ENCODE measurements at places on chromosomes 1 and 21.
A peak's percentile ranks its signal among the peaks of the same experiment; 100 is the strongest.

- no peak for DNase-seq
Measured at GRCh38 chr1:7838714-7839113, 14.2 kb downstream of the UTS2 start.

GRCh38 chr1:36305915-36306209 is 306 bp upstream of the SH3D21 start:
- no peak for DNase-seq

DNA sequence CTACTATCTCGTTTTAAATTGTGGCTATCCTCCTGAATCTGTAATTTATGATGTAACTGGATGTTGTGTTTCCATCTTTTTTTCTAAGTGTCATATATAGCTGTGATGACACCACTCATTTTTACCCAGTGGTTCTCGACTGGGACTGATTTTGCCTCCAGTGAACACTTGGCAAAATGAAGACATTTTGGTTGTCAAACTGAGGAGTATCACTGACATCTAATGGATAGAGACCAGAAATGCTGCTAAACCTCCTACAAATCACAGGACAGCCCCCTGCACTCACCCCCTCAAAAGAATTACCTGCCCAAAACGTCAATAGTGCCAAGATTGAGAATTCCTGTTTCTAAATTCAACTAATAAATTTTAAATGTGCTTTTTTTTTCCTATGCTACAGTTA is 1.9 kb downstream of the TRMT13 start:
- DNase-seq: no peak

DNA sequence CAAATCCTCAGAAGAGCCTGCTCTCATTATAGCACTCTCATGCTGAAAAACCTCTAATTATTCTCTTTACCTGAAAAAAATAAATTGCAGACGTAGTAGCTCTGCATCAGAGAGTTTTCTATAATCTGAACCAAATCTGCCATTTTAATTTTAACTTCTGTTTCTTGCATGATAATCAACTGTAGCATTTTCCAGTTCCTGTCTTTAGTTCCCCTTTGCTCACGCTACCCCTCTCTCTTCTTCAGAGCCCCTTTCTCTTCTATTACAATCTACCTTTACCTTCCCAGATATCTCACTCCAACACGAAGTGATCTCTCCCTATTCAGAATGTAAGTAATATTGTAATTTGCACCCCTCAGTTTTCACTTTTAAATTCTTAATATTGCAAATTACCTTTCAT is 31.4 kb downstream of the FMO1 start:
- DNase-seq: no peak

DNA sequence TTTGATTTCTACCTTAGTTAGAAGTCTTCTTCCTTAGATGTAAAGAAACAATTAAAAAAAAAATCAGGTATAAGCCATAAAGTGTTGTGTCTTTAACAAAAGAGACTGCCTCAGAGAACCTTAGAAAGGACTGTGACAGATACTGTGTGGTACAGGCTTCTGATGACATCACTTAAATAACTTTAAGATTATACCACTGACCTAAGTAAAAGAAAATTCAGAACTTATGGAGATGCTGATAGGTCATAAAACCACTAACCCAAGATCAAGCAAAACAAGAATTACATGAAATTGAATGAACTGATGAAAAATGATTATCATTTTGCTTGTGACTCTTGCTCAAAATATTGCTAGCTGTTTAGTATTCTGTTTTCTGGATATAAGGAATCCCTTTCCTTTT is 220.8 kb downstream of the NRIP1 start:
- no peak for DNase-seq

DNA sequence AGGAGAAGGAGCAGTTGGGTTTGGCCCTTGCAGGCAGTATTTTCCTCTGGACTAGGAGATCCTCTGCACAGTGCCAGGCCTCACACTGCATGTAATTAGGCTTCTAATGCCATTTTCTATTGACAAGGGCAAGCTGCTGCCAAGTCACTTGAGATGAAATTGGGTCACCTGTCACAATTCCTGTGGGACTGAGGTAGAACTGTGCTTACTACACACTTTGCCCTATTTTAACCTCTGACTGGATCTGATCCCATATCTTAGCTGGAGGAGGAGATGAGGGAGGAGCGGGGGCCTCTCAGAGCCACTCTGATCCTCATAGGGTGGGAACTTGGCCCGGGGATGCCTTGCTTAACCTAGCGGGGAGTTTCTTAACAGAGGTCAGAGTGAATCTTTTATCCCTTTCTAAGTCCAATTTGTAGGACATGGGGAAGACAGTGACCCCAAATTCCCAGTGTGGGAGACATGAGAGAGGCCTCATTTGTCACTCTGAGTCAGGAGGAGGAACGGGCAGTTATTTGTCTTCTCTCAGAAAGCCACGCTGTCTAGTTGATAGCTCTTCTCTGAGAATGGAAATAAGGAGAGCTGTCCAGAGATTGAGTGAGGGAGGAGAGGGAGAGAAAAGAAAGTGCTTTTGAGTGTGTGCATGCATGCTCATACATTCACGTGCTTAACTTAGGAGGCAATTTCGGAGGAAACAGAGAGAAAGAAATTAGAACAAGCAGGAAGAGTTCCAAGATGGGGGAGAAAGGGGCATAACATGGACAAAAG is 121.3 kb downstream of the CACNA1E start:
- DNase-seq: no peak

GRCh38 chr1:19384772-19385187 is 72.7 kb downstream of the SLC66A1 start:
- DNase-seq: no peak

- no peak for DNase-seq
Measured at GRCh38 chr21:19433623-19434022, 1030.0 kb upstream of the TMPRSS15 start.

- DNase-seq: no peak
Measured at GRCh38 chr1:36330940-36331339, 7.5 kb upstream of the EVA1B start.

DNA sequence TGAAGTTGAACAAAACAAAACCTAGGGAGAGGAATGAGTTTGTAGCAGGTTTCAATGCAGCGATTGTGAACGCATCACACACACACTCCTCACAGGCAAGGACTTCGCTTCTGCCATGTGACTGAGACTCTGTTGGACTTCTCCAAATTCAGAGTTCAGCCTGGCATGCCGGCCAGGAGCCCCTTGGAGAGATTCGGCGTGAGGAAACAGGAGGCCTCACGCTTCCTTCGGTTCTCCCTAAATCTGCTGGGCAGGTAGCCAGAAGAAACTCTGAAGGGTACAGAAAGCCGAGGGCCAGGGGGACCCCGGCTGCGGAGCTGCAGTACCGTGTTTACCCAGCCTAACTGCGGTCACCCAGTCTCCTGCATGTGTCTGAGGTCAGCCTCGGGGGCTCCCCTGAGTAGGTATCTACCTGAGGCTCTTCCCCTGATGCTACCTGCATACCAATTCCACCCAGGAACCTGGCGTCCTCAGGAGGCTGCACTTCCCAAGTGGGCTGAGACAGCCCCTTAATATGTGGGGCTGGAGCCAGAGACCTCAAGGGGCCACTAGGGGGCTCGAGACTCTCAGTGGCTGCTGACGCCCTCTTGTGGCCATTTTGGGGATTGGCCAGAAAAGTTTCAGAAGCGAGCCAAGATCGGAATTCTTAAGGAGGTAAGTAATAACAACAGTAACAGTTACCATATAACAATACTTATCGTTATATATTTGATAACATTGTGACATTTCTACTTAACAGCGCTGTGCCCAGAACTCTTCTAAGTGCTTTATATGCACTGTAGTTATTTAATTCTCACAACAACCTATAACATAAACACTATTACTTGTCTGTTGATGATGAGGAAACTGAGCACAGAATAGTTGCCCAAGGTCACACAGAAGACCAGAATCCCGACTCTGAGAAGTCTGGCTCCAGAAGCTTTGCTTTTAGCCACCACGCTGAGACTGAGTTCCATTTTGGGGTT is 2.7 kb upstream of the ANXA9 start:
- DNase-seq: peak; percentile 89

DNA sequence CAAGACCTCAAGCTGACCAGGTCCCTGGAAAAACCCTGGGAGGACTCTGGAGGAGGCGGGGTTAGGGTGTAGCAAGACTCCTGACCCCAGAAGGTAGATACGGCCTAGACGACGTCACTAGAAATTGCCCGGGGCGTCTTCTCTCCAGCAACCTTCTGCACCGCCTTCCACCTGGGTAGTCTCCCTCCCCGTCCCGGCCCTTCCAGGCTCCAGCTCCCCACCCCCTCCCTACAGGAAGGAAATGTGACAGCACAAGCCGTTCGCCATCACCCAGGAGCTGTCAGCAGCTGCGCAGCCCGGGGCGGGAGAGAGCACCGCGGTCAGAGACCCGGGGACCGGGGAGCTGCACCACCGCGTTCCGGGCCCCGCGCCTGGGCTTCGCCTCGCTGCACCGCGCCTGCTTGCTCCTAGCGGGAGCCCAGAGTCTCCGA is 20.0 kb downstream of the SERTAD4 start:
- DNase-seq: no peak

GRCh38 chr1:204836856-204837255 is 33.8 kb upstream of the NFASC start:
- DNase-seq: no peak

GRCh38 chr1:89687254-89687653 is 54.3 kb downstream of the LRRC8C start:
- DNase-seq: no peak

DNA sequence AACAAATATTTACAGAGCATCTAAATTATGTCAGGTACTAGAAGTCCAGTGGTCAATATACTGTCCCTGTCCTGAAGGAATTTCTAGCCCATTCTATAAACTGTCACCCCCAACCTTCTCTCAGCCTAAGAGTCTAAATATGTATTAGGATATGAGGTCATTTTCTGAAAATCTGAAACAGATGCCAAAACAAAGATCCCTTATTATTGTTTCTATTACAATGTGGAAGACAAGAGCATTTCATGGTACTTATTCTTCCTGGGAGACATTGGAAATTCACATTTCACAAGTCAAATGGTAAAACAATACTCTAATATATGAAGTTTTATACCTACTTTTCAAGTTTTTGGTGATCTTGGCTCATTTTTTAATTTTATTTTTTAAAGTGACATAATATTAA is 2.6 kb downstream of the CLCA1 start:
- DNase-seq: no peak

DNA sequence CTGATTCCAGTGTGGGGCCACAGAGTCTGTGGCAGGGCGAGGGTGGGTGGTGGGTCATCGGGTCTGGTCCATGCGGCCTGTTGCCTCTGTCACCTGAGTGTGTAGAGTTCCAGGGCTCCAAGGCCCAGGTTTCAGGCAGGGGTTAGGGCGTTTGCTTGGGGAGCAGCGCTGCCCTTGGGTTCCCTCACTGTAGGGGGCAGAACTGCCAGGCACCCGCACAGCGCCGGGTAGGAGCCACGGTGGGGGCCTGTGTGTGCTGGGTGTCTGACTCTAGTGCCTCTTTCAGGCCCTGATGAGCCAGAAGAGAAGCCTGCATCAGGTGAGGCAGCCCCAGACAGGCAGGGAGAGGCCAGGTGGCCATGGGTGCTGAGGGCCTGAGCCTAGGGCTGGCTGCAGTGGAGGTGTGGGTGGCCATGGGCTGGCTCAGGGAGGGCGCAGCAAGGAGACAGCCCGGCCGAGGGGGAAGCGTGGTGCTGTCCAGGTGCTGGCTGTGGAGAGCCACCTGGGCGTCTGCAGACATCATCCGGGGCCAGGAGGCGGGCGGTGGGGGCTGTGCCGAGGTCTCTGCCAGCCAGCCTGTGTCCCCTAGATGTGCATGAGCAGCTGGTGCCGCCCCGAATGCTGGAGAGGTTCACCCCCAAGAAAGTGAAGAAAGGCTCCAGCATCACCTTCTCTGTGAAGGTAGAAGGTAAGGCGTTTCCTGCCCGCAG is 72.3 kb downstream of the TRIM11 start:
- no peak for DNase-seq

DNA sequence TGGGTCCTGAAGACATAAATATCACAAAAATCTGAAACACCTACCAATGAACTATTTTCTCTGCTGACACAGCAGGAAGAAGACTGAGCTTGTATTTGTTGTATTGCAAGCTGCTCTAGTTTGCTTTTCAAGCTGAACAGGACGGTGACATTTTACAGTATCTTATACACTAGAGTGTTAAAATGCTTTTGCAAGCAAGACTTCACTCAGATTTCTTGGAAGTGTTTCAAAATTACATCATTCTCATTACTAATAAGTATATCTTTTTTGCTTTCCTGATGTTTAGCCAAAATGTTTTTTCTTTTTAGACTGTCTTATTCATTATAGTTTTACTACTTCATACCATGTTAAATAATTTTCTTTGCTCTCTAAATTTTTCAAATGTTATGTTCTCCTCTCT is 427.1 kb upstream of the CXADR start:
- no peak for DNase-seq

- no peak for DNase-seq
Measured at GRCh38 chr1:29812408-29813135, 576.2 kb downstream of the PTPRU start.

DNA sequence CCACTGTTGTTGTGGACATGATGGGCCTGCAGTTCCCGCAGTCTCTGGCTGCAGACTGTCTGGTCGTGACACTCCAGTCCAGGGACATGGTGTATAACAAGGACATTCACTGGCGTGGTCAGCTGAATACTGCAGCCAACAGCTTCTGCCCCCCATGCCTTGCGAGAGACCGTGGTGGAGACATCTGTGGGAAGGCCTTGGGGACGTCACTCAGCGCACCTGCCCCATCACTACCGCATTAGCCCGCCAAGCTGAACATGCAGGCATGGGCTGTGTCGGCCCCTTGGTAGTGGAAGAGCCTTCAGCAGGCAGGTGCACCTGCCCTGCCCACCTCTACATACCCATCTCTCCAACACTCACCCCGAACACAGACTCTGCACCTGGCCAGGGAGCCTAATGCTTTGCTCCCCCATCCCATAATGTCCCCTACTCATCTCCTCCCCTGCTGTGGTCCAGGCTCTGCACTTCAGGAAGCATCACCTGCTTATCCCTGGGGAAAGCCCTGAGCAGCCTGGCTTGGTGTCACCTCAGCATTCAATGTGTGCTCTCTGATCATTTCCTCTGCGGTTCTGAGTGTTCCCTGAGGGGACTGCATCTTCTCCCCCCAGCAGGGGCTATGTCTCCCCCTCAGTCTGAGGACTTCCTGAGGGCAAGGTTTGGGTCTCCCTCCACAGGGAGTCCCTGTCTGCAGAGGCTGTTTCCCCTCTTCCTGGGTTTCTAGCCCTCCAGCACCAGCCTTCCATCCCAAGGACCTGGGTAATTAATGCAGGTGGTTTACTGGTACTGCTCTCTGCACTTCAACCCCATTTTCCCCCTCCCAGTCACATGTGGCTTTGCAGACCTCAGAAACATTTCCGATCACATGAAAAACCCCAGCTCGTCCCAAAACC is 3.2 kb downstream of the PGLYRP4 start:
- DNase-seq: peak; percentile 8

GRCh38 chr1:41508290-41508689 is 23.8 kb upstream of the EDN2 start:
- no peak for DNase-seq

GRCh38 chr21:35635261-35635660 is 425.1 kb downstream of the SETD4 start:
- DNase-seq: no peak

- no peak for DNase-seq
Measured at GRCh38 chr1:199612976-199613774, 414.3 kb upstream of the NR5A2 start.

Data from central memory CD8-positive, alpha-beta T cell (primary cell).